ENCODE measurements at places on chromosomes 1 and 21. TPM values are rescaled to one million over a fixed set of nuclear protein-coding genes. Genes with fewer than 3 reads are reported as not detected.

DNA sequence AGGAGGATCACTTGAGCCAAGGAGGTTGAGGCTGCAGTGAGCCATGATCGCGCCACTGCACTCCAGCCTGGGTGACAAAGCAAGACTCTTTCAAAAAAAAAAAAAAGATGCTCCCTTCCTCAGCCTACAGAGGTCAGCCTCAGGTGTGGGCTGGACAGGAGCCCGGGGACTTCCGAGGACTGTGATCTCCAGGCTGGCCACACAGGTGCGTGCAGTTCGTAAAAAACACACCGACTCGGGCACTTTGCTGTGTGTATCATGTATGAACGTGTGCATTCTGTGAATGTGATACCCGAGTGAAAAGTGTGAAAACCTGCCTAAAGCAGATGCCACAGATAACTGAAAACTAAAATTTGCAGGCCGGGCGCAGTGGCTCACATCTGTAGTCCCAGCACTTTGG, 8.4 kb upstream of the CCDC27 start:
- H3K4me3 ChIP-seq = no peak overlapping the region
- no peak overlapping the region for H3K27ac ChIP-seq
- no peaks in the 10 kb centered on the region for H3K27me3 ChIP-seq
- peaks cover 7% of the 10 kb centered on the region for H3K4me1 ChIP-seq
- H3K36me3 ChIP-seq = peaks cover 60% of the 10 kb centered on the region

DNA sequence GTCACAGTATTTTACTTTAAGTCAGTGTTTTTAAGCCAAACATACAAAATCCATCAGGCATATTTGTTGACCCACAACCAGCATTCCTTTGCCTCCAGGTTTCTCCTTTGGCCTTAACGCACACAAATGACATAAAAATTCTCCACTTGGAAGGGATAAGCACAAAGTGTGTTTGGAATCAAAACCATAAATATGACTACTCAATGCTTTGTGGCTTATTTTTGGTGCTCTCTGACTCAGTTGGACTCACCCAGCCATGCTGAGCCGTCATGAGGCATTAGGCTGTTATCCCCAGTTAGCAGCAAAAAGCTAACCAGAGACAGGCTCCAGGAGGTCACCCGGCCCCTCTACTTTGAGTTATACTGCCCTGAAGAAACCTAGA, 948 bp downstream of the PRUNE1 start:
- peaks cover 82% of the 10 kb centered on the region for H3K4me1 ChIP-seq
- H3K27me3 ChIP-seq = no peaks in the 10 kb centered on the region
- peak overlapping the region; percentile 95 for H3K27ac ChIP-seq
- H3K36me3 ChIP-seq = no peaks in the 10 kb centered on the region

DNA sequence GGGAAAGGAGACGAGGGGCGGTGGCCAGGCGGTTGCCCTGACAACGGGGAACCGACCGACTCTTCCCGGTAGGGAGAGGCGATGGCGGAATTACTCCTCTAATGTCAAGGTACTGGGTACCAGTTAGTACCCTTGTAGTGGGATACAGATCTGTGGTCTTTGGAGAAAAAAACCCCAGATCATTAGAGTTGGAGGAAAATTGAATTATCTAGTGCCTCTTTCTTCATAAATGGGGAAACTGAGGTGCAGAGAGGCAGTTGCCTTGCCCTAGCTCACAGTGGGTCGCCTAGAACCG, 545 bp upstream of the PEF1 start:
- H3K36me3 ChIP-seq = no peaks in the 10 kb centered on the region
- peaks cover 68% of the 10 kb centered on the region for H3K4me1 ChIP-seq
- H3K27ac ChIP-seq = peak overlapping the region; percentile 98
- peak; percentile 92 for DNase-seq

EVA1C gene
- 11.9 TPM for polyA plus RNA-seq

DNA sequence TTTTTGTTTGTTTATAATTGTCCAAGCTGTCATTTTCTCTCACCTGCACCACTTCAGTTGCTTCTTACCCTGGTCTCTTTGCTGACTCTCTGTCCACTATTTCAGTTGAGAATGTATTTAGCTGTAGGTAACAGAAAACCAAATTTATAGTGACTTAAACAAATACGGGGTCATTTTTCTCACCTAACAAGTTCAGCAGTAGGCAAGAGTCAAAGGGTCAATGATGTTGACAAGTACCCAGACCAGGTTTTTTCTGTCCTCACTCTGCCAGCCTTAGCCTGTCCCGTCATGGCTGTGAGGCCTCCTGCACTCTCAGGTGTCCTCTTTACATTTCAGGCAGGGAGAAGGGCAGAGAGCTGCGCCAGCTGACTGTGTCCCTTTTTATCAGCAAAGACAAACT, 11.8 kb downstream of the RIIAD1 start:
- no peaks in the 10 kb centered on the region for H3K36me3 ChIP-seq
- no peak overlapping the region for H3K4me3 ChIP-seq
- DNase-seq = no peak
- no peak overlapping the region for H3K27ac ChIP-seq
- peaks cover 4% of the 10 kb centered on the region for H3K4me1 ChIP-seq
- H3K27me3 ChIP-seq = peaks cover 2% of the 10 kb centered on the region

DNA sequence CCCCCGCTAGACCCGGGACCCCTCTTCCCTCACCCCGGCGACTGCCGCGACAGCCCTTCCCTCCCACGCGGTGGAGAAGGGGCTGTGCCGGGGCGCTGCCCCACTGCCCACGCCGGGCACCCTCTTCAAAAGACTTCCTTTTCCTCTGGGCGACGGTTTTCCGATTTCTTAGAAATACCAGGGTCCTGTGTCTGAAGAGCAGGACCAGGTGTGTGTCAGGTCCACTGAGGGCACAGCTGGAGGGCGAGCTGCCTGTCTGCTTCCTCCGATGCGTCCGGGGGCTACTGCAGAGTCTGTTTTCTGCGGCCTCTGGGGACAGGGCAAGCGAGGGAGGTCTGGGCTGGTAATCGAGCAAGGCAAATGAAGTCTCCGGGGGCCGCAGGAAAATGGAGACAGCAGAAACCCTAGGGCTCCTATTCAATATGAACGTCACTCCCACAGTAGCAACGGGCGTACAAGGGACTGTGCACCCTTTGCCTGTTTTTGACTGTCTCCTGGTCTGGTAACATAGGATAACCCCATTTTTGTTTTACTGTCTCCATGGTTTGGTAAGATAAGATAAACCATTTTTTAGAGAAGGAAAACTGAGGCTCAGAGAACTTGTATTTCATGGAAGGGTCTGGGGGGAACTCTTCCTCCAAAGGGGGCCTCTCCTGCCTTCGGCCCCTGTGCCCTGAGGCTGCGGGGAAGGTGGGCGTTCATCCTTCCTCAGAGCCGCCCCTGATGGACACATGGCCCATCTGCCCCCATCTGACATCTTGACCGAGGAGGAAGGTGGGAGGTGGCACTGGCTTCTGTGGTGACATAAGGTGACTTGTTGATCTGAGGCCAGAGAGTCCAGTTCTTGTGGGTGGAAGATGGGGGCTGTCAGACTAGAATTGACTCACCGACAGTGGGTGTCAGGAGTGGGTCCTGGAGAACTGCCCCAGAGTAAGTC, 970 bp downstream of the TNFRSF1B start:
- DNase-seq = no peak
- H3K4me3 ChIP-seq = peak overlapping the region; percentile 98
- no peaks in the 10 kb centered on the region for H3K36me3 ChIP-seq
- peaks cover 55% of the 10 kb centered on the region for H3K4me1 ChIP-seq
- no peaks in the 10 kb centered on the region for H3K27me3 ChIP-seq
- peak overlapping the region; percentile 99 for H3K27ac ChIP-seq

PRELP gene
- polyA plus RNA-seq = 21.6 TPM

DNA sequence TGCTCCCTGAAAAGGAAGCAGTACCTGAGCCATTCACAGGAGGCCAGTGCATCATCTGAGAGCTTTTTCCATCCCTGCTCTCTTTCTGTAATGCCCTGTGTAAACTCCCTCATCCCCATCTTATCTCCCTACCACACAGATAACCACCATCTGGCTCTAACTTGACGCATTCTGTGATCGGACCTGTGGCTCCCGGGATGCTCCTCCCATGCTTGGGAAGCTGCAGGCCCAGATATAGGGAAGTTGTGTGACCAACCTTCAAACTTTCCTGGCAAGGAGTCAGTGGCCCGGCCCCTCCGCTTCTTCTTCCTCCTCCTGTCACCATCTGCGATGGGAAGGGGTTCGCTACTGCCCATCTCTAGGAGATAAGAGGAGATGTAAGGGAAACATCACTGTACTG, 21.1 kb downstream of the MKNK1 start:
- no peak overlapping the region for H3K27ac ChIP-seq
- H3K4me1 ChIP-seq = peaks cover 32% of the 10 kb centered on the region
- H3K4me3 ChIP-seq = no peak overlapping the region

- peak; percentile 91 for DNase-seq
- no peak overlapping the region for H3K4me3 ChIP-seq
- H3K27me3 ChIP-seq = peaks cover 17% of the 10 kb centered on the region
- H3K27ac ChIP-seq = peak overlapping the region; percentile 61
- H3K4me1 ChIP-seq = peaks cover 36% of the 10 kb centered on the region
- no peaks in the 10 kb centered on the region for H3K36me3 ChIP-seq
Measured at GRCh38 chr1:15345705-15346345, 63.9 kb upstream of the EFHD2 start.

TAS1R1 gene
- polyA plus RNA-seq = 0.33 TPM

GRCh38 chr1:210254298-210254697, 21.7 kb downstream of the SERTAD4 start:
- H3K4me1 ChIP-seq = peaks cover 35% of the 10 kb centered on the region
- H3K4me3 ChIP-seq = no peak overlapping the region
- DNase-seq = no peak
- H3K36me3 ChIP-seq = no peaks in the 10 kb centered on the region
- no peak overlapping the region for H3K27ac ChIP-seq

RYR2 gene
- 0.22 TPM for polyA plus RNA-seq

- no peak overlapping the region for H3K27ac ChIP-seq
- no peaks in the 10 kb centered on the region for H3K27me3 ChIP-seq
- H3K4me1 ChIP-seq = no peaks in the 10 kb centered on the region
- DNase-seq = no peak
- H3K36me3 ChIP-seq = no peaks in the 10 kb centered on the region
Measured at GRCh38 chr1:86259390-86259789, 102.8 kb upstream of the COL24A1 start.

RHD gene
- not detected for polyA plus RNA-seq

ZYG11A gene
- 0.03 TPM for polyA plus RNA-seq

- H3K4me1 ChIP-seq = no peaks in the 10 kb centered on the region
- no peaks in the 10 kb centered on the region for H3K36me3 ChIP-seq
- H3K27me3 ChIP-seq = no peaks in the 10 kb centered on the region
- no peak overlapping the region for H3K27ac ChIP-seq
Measured at GRCh38 chr1:47797575-47797974, 199.6 kb downstream of the TRABD2B start.

DNA sequence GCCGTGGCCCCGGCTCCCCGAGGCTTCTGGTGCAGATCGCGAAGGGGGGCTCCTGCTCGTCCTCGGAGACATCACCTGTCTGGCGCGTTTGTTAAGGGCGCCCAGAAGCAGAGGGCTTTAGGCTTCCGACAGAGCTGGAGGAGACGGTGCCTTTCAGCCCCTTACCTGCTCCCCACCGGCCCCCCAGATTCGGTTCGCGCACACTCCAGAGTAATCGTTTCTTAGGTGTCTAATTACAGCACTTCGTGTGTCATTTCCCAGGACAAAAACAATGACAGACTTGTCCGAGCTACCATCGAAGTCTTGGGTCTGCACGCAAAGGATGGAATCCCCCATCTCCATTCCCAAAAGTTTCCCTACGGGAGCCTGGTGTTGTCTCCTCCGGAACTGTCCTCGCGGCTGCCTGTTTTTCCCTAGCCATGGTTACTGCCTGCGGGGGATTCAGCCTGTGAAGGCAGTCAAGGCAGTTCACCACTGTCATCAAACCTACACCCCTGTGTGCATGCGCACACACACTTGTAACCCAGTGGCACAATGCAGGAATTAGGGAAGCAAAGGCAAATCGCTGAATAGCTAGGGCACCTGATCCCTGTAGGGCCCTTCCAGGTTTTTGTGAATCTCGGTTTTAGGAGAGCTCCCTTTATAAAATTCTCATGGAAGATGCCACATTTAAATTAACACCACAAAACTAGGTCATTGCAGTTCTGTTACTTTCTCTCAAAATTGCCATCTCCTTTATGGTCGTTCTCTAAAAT, 738 bp upstream of the CDC42BPA start:
- no peaks in the 10 kb centered on the region for H3K36me3 ChIP-seq
- H3K27me3 ChIP-seq = peaks cover 60% of the 10 kb centered on the region
- peak overlapping the region; percentile 63 for H3K4me3 ChIP-seq
- DNase-seq = no peak
- peak overlapping the region; percentile 82 for H3K27ac ChIP-seq

GRCh38 chr1:209720326-209720725, 15.7 kb downstream of the HSD11B1 start:
- H3K4me3 ChIP-seq = no peak overlapping the region
- no peaks in the 10 kb centered on the region for H3K27me3 ChIP-seq
- no peak for DNase-seq

GRCh38 chr1:20154301-20154831, 15.2 kb downstream of the PLA2G2F start:
- peaks cover 24% of the 10 kb centered on the region for H3K4me1 ChIP-seq
- no peaks in the 10 kb centered on the region for H3K27me3 ChIP-seq
- DNase-seq = no peak
- no peak overlapping the region for H3K27ac ChIP-seq
- peak overlapping the region; percentile 27 for H3K4me3 ChIP-seq

- H3K27ac ChIP-seq = no peak overlapping the region
- no peak for DNase-seq
- H3K27me3 ChIP-seq = no peaks in the 10 kb centered on the region
- H3K36me3 ChIP-seq = no peaks in the 10 kb centered on the region
- no peak overlapping the region for H3K4me3 ChIP-seq
Measured at GRCh38 chr1:158646465-158646864, 40.0 kb downstream of the SPTA1 start.

DNA sequence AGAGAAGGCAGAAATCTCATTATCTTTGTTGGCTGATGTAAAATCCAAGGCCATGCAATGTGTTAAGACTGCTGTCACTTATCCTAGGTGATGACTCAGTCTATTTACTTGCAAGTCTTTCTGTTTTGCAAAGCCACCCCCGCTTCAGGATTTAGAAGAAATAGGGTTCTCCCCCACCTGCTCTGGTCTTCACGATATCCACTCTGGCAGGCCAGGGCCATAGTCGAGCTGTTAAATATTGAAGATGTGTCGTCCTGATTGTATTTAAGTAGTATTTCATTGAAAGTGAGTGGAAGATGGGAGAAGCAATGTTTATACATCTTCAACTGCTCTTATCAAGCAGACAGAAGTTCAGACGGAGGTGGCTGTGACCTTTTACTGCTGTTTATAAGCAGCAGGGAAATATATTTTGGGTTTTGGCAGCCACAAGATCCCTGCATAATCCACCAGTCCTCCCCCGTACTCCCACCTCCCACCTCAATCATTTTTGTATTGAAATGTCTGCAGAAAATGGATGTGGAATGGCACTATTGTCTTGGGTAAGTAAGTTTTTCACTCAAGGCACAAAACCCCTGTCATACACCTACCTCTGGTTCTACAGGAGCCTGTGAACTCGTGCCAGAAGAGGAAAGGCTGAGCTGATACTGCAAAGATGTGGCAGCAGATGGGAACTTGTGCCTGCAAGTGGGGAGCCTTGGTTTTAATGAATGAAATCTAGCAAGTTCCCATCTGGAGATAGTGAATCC, 117.4 kb downstream of the MRPS6 start:
- no peak for DNase-seq
- H3K4me3 ChIP-seq = no peak overlapping the region
- no peaks in the 10 kb centered on the region for H3K4me1 ChIP-seq
- H3K36me3 ChIP-seq = no peaks in the 10 kb centered on the region
- H3K27me3 ChIP-seq = no peaks in the 10 kb centered on the region
- H3K27ac ChIP-seq = no peak overlapping the region
